Left ventricle myocardium inferior (tissue), 1 donor: ENCODE measurements at places on chromosomes 5 and 9. TPM values are rescaled to one million over a fixed set of nuclear protein-coding genes. Genes with fewer than 3 reads are reported as not detected.

Gene IGIP
- total RNA-seq = 12.0 TPM

Gene CREB3
- 20.6 TPM for total RNA-seq

Gene NUP214
- 24.7 TPM for total RNA-seq

- no peak for DNase-seq
Measured at GRCh38 chr5:110165366-110165765, 475.6 kb downstream of the MAN2A1 start.

GRCh38 chr9:24391095-24391494 lies 154.6 kb downstream of the IZUMO3 start:
- no peak for DNase-seq

Gene FAM81B
- total RNA-seq = 6.2 TPM

DNA sequence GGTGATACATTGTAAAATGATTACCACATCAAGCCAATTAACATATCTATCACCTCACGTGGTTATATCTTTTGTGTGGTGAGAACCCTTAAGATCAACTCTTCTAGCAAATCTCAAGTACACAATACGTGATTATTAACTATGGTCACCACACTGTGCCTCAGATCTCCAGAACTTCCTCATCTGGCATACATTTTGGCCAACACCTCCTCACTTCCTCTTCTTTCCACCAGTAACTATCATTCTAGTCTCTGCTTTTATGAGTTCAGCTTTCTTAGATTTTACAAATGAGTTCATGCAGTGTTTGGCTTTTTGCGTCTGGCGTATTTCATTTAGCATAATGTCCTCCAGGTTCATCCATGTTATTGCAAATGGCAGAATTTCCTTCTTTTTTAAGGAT lies 35.8 kb downstream of the PRKACG start:
- no peak for DNase-seq

Gene IFNK
- total RNA-seq = not detected

DNA sequence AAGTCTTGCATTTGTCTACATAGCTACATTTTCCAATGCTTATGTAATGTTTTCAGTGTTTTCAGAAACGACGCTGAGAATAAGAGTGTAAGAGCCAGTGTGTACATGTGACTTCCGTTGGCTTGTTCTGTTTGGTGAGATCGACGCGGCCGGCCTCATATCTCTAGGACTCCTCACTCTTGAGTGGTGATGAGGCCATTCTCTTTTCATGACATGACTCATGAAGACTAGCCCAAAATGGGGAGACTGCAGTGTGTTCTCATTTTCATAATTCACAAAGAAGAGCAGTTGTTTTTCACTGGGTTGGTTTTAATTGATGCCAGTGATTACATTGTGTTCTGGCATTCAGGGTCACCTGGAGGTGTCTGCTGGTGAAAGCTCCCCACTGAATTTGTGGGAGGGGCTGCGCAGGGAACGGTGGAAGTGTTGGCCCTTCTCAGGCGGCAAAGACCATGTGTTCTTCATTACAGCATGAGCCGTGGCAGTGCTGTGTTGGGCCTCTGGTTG lies 131.5 kb upstream of the OTULINL start:
- peak; percentile 69 for DNase-seq

DNA sequence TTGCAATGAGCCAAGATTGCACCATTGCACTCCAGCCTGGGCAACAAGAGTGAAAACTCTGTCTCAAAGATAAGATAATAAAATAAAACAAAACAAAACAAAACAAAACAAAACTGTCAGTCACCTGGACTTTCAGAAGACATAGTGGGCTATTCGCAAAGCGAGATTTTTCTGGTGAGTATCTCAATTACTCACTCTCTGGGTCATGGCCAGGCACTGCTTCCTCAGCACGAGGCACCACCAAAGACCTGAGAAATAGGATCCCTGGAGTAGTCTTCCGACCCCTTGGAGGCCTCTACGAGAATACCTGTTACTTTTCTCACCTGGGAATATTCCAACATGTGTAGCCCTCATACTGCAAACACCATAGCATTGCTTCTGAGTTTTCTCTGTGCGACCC lies 201.7 kb upstream of the ZNF618 start:
- DNase-seq = no peak

Gene CCDC112
- total RNA-seq = 5.3 TPM

Gene GPSM1
- total RNA-seq = 69.0 TPM

DNA sequence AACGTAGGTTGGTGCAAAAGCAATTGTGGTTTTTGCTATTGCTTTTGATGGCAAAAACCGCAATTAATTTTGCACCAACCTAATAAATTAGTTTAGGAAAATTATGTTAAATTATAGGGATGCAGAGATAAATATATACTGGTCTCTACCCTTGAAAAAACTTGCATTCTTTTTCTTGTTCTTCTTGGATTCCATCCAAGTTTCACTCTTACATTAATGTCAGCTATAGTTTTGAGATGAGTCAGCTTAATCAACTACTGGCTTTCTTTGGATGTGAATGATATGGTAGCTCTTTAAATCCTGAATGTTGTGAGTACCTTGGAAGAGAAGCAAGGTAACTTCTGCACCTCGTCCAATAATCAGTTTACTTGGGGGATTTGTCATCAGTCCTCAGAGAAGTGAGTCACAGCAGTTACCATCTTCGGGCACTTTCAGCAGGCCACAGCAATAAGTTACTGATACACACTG lies 549.0 kb upstream of the ZNF608 start:
- DNase-seq = no peak

DNA sequence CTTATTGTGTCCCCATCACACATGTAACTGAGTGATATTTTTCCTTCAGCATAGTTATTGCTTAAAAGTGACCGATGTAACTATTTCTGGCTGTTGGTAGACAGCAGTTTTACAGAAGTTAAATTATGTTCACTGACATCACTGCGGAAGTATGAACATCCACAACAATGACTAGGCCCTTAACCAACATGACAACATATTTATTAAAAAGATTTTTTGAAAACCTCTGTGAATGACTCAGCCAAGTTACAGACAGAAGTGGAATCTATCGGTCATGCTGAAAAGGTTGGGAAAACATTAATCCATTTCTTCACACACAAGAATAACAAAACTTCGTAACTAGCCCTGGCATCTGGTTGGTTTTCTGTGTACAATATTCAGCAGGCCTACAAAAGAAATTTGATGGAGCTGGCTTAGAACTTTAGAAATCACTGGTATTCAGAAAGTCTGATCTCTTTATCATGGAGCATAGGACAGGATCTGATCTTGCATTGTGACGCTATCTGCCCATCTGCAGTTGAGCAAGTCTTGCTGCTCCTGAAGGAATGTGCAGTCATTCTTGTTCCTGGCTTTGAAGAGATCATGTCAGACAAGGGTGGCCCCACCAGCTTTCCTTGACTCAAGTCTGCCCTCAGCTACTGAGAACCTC lies 6.5 kb downstream of the GLIS3 start:
- DNase-seq = no peak

- no peak for DNase-seq
Measured at GRCh38 chr5:2505217-2505616, 246.3 kb downstream of the IRX2 start.

DNA sequence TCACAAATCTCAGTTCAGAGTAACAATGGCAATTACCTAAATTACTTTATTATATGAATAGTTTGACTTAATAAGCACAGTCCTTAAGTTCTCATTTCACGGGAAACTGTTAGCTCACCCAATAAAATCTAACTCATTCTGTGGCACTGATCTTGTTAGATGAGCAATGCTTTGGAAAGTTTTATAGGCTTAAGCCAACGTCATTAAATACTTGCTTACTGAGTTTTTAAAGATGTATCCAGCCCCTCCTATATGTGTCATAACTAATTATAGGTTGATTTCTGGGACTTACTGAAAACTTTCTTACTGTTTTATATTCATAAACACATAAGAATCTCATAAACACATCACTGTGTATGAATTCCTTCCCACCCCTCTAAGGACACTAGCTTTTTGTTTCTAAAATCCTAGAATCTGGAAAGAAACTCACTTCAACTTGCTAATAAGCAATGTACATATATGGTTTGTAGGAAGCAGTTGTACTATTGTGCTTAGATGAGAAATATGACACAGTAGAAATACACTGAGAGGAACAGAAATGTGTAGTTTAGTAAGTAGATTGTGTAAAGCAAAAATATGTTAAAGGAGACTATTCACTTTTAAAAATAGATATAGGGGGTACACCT lies 14.1 kb upstream of the MARCOL start:
- no peak for DNase-seq

DNA sequence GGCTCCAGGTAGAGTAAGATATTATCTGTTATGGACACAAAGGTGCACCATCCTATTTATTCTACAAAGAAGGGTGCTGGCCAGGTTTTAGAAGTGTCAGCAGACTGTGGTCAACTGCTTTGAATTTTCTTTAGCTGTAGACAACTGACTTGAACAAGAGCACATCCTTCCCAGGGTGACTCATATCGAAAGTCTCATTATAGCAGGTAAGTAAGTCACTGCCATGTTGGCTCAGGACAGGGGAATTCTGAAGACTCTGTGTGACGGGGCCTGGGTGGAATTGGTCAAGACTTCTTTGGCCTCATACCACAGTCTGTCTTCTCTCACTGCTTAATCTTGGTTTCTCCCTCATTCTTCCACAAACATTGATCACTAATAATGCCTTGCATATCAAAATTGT lies 214.5 kb upstream of the CDH9 start:
- no peak for DNase-seq
